HT-29 (cell line): ENCODE measurements at places on chromosomes 2 and 18.
A peak's percentile ranks its signal among the peaks of the same experiment; 100 is the strongest.

- no peak for DNase-seq
Observed at GRCh38 chr2:130190237-130190636, 8.0 kb downstream of the TUBA3E start.

DNA sequence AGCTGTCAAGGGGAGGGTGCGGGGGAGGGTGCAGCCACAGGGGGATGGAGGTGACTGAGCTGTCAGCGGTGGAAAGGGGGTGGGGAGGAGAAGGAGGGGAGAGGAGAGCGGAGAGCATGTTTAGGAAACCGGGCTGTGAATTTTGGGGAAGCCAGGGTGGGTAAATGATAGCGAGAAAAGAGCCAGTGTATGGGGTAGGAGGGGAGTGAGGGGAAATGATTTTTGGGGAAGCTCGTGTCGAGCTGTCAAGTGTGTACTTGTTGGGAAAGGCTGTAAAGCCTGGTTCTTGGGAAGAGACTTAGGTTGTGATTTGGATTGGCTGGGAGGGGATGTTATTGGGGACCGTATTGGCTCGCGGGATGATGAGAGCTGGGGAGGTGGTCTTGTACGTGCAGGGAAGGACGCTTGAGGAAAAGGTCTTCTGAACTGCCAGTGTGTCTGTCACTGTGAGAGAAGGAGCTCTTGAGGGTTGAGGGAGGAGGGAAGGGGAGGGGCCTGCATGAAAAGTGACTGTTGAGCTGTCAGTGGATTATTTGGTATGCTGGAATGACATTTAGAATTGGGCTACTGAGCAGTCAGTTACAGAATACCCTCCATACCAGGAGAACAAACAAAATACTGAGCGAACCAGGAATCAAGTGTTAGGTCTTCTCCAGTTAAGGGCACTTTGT is 1.0 kb downstream of the UBR3 start:
- peak; percentile 48 for DNase-seq

GRCh38 chr2:53569957-53570727 is 197.5 kb upstream of the CHAC2 start:
- DNase-seq, result peak; percentile 14

DNA sequence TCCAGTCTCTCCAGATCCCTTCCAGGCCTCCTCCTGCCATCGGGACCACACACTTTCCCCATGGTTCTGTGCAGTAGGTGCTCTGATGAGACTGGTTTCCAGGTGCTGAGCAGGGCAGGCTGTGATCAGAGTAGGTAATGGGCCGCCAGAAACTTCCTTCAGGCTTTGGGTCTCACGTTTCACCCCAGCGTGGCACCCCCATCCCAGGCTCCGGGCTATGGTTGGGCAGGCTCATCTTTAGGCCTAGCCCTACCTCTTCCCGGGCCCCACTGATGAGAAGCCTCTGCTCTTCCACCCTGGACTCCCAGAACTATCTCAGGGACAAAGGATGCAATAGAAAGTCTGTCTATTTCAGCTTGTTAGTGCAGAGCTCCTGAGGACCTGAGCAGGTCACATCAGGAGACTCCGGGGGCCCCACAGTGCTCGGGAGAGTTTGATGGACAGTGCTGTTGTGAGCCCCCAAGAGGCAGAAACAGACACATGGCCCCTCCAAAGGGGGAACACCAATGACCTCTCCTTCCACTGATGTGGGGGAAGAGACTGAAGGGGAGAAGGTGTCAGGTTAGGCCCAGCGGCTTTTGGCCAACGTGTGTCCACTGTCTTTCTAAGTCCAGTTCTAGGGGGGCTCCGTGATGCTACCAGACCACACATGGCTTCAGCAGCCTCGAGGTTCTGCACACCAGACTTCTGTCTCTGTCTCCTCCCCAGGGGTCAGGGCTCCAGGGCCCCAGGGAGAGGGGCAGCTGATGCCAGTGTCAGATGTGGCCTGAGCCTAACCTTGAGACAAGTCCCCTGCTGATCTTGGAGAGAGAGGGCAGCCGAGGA is 5.8 kb upstream of the PROM2 start:
- DNase-seq, result no peak

DNA sequence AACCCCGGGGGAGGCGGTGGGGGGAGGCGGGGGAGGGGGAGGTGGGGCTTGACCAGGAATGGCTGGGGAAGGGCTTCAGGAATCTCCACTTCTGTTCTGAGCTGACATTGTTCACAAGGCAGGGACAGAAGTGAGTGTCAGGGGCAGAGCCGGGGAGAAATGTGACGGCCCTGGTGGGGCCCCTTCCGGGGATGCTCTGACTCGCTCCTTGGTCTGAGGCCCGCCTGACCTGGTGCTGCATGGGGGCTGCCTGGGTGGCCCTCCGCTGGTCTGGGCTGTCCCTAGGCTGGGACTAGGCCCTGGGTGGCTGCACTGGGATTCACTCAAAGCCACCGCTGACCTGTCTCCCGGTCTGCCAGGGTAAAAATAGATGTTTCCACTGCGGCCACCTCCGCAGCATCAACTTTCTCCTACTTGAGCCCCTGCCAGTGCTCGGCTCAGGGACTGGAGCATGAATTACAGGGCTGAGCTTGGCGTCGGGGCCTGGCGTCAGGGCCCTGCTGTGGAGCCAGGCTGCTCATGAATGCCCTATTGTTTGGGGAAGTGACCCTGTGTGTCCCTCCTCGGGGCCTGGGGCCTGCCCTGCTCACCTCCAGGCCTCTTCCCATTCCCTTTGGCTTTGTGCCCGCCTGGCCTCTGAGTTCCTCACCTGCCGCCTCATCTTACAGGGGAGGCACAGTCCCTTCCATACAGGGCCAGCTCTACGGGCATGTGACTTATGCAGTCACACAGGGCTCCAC is 247.5 kb downstream of the DYSF start:
- DNase-seq, result no peak

GRCh38 chr2:178229927-178230326 is 35.6 kb downstream of the OSBPL6 start:
- DNase-seq, result no peak

DNA sequence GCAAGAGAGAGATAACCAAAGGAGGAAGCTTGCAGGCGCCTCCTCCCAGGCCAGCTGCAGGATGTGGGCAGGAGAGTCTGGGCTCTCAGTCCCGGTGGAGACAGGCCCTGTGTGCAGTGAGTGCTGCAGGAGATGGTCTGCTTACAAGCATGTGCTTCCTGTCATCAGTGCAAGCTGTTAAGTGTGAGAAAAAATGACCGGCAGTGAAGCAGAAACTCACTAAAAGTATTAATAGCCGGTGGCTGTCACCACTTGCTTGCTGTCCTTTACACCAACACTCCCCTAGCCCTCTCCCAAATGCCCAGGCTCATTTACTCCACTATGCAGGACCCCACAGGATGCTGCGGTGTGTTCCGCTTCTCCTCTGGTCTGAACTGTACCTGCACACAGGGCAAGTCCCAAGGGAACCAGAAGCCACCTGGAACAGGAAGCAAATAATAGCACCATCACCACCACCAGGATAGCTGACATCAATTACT is 435.6 kb upstream of the HS6ST1 start:
- DNase-seq, result no peak

DNA sequence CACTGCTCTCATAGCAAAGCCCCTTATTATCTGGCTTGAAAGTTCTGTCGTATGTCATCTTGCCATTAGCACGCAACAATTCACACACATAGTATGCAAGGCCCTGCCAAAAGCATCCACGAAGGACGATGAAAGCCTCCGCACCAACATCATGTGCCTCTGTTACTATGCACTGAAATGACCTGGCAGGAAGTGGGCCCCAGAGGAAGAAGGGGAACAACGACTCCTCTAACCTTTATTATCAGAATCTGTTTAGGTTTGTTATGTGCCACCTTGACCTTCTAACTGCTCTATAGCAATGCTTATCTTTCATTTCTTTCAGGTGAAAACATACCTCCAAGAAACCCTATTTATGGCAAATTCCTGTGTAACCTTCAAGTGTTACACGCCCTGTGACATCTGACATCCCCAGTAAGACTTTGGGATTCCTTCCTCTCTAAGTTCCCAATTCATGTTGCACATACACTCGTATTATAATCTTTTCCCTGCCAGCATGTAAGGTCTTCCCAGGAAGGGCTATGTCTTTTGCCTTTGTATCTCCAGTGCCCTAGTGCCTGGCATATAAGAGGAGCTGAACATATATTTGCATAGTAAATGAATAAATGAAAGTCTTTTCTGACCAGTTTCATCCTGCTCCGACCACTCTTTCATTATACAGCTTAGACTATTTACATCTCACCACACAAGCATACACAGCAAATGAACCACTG is 7.0 kb upstream of the NDUFV2 start:
- no peak for DNase-seq

DNA sequence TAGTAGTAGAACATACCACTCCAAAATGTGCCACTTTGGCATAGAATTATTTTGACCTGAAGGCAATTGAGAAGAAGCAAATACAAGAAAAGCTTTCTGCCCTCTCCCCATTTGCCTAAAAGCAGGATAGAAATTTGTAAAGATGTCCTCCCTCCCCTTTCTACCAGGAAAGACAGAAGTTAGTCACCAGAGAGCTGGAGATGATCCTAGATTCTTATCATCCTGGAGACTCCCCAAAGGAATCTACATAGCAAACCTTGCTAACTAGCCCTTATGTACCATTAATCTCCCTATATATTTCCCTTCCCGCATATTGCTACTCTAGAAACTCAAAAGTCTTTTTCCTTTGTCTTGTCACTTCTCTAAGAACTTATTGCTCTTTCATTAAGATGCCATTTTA is 12.6 kb upstream of the TMEM37 start:
- DNase-seq, result no peak

DNA sequence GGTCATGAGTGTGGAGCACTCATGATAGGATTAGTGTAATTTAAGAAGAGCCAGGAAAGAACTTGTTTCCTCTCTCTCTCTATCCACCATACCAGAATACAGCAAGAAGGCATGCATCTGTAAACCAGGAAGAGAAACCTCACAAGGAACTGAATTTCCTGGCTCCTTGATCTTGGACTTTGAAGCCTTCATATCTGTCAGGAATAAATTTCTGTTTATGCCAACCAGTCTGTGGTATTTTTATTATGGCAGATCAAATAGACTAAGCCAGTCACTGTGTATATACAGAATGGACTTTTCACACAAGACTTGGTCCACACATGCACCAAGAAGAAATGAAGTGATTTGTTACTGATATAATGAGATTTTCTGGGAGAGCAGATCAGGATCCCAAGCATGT is 930.1 kb upstream of the TMEFF2 start:
- peak; percentile 66 for DNase-seq

DNA sequence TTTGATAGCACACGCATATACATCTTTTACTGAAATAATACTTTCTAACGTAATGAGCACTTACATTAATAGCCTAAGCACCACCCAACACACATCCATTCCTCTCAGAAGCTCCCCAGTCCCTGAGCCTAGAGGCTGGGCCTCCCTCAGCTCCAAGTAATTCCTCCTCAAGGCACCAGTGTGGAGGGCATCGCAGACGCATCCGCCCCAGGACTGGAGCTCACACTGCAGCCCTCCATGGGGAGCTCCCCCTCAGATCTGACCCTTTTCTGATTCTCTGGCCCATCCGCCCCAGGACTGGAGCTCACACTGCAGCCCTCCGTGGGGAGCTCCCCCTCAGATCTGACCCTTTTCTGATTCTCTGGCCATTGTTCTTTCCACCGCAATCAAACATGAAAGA is 60.4 kb upstream of the SNTG2 start:
- DNase-seq, result no peak
